Right cardiac atrium (tissue), 5 donors: ENCODE measurements at places on chromosomes 1 and 21. TPM values are rescaled to one million over a fixed set of nuclear protein-coding genes. Genes with fewer than 3 reads are reported as not detected.

The HEYL gene
- 50.5 TPM for total RNA-seq

The GABRD gene
- total RNA-seq: not detected

DNA sequence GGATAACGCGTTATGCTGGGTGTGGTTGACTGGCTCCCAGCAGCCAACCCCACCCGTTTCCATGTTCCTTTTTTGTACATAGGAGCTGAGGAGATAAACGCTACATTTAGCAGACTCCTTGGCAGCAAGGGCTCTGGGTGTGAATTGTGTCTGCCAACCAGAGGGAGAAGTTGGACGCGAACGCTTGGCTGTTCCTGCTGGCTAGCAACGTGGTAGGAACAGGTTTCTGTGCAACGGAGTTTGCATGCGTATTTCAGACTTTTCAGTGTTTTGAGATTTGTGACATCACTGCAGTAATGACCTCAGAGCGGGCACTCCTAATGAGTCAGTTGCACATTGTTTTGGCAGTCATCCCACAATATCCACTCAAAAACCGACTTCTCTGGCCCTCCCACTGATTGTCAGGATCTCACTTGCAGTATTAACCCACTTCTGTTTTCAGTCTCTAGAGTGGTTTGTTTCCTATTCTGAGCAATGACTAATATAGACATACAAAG, 98.7 kb upstream of the RGS1 start:
- peak; percentile 83 for DNase-seq

DNA sequence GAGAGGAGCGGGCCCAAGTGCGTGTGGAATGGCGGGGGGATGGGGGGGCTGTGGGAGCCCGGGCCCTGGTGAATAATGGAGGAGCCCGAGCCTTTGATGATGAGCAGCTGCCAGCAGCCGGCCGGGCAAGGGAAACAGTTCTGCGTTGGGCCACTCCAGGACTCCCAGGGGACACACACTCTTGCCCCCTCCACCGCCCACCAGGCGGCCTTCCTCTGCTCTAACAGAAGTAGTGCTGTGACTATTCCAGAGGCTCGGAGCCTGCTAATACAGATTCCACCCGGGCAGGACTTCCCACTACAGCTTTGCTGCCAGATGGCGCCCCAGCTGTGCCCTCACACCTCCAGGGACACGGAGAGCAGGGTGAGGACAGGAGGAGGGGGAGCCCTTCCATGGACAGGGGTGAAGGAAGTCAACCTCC, 48.2 kb upstream of the LRP8 start:
- no peak for DNase-seq
